ENCODE measurements at places on chromosomes 3 and 15.
A peak's percentile ranks its signal among the peaks of the same experiment; 100 is the strongest.

- no peak for DNase-seq
These were observed 5.6 kb downstream of the VGLL3 start for GRCh38 chr3:86985181-86985826.

DNA sequence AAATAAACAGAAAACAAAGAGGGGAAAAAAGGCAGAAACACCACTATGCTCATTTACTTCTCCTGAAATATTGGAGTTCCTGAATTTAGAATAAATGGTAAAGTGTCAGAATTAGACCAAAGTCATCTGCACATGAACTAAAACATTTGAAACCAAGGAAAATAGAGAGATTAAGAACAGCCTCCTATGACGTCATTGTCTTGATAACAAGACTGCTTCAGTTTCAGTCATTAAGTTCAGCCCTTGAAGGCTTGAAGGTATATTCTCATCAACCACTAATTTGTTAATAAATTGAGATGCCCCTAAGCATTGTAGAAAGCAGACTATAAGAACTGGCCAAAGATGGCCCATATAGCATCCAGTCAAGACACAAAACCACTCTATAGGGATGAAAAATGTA is 2.5 kb downstream of the SUMF1 start:
- no peak for DNase-seq

GRCh38 chr15:68676011-68676605 is 97.3 kb downstream of the CORO2B start:
- no peak for DNase-seq

DNA sequence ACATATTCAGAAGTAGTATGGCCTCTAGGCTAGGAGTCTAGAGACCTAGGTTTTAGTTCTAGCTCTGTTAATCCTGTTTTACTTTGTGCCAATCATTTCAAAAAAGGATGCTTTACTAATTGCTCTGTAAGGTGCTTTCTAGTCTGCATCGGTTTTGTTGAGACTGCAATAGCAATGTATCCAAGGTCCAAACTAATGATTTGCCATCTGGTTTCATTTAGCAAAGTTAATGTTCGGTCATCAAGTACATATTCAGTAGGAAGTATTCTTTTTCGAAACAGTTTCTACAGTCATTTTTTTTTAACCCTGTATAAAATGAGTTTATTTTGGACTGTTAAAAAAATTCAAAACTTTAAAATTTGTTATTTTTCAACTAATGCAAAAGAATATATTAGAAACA is 2.0 kb upstream of the GALK2 start:
- DNase-seq, result no peak

DNA sequence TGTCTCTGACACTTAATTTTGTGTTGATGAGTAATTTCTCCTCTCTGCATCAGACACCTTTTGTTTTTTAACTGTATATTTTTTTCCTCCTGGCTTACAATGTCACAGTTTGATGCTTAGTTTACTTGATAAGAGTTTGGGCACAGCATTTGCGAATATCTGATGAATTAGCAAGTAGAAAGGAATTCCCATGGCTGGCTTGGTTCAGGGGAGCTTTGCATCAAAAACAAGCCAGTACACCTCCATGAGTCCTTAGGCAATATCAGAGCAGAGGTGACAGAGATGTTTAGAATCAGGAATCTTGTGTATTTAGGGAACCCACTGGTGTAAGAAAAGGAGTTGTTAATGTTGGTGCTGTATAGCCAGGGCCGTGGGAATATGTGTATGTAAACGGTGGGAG is 9.3 kb downstream of the ARHGEF26 start:
- DNase-seq, result no peak

DNA sequence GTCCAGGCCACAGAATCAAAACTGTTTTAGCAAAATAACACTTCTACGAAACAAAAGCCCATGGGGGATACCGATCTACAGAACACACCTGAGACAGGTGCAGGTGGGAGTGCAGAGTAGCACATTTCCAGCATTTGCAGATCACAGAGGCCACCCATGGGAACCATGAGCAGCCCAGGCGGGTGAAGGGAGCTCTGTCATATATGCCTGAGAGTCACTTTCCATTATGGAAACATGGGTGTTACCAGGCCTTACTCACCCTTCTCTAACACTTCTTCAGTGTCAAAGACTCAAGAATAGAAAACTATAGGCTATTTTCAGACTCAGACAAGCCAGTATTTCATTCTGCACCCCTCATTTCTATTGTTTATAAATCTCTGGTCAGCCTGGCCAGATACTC is 3.5 kb downstream of the PLA1A start:
- no peak for DNase-seq

- no peak for DNase-seq
These were observed 4.3 kb downstream of the DNASE1L3 start for GRCh38 chr3:58206406-58207011.

GRCh38 chr3:53526704-53527055 is 32.3 kb downstream of the CACNA1D start:
- DNase-seq, result no peak

GRCh38 chr3:169007145-169007544 is 656.4 kb downstream of the MECOM start:
- DNase-seq, result no peak

DNA sequence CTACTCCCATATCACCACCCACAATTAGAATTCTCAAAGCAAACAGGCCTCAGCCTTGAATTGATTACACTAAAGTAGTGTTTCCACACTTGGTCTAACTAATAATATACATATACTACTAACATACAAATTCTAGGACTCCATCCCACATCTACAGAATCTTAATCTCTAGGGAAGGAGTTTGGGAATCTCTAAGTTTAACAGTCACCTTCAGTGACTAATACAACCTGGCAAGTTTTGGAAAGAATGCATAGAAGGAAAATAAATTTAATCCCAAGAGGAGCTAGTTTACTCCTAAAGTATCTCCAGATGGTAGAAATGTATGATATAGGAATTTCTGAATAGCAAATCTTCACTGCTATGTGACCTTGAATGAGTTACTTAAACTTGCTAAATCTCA is 9.1 kb downstream of the CLPX start:
- DNase-seq, result no peak

DNA sequence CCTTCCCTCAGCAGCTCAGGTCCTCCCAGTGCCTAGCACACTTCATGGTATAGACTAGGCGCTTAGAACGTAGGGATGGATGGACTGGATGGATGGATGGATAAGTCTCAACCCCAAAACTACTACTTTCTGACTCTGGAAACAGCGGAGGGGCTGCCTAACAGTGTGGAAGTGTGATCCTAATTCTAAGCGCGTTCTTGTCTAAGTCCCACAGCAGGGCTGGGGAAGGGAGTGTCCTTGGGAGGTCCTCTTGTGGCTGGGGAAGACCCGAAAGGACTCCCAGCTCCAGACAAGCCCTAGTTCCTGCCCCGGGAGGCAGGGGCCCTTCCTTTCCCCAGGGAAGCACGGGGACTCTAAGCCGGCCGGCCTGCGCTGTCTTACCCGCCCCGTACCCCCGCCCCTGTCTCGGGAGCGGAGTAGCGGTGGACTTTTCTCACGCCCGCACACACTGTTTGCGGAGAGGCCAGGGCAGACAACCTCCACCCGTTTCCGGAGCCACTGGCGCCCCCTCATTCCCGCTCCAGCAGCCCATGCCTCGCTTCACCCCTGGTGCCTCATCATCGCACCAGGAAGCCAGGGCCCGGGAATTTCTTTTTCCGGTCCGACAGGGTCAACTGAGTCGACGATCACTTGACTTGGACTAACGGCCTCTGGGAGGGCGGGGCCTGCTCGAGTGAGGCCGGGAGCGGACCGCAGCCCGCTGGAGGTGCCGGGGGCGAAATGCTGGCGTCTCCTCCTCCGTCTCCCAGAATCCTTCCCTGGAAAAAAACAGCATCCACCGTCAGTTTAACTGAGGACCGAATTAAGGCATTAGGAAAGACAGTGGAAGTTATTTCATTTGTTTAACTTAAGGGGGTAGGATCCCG is 133.3 kb downstream of the TBC1D2B start:
- DNase-seq, result peak; percentile 91

- DNase-seq, result peak; percentile 63
These were observed 2.3 kb upstream of the TMEM266 start for GRCh38 chr15:76057332-76058000.
